ENCODE measurements at places on chromosomes 5 and 9.

GRCh38 chr5:117776977-117777376 lies 1202.4 kb upstream of the SEMA6A start:
- no peak for DNase-seq

DNA sequence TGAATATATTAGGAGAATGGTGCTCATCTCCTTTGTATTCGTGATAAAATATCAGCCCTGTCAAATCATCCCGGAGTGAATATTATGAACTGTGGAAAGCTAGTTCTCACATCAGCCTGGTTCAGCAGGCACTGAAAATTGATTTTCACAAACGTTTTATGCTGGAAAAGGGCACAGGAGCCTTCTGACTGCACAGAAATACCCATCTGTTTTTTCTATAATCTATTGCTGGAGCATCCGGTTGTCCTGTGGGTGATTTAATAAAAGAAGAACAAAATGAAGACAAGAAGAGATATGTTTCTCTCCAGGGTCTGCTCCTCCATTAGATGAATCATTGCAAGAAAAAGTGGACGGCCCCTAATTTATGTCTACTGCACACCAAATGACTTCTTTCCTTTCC lies 85.3 kb downstream of the PRLR start:
- no peak for DNase-seq

GRCh38 chr9:97990259-97990658 lies 7.1 kb downstream of the ANP32B start:
- DNase-seq: no peak

- DNase-seq: no peak
These were observed 29.7 kb downstream of the PITX1 start for GRCh38 chr5:135004376-135004775.

DNA sequence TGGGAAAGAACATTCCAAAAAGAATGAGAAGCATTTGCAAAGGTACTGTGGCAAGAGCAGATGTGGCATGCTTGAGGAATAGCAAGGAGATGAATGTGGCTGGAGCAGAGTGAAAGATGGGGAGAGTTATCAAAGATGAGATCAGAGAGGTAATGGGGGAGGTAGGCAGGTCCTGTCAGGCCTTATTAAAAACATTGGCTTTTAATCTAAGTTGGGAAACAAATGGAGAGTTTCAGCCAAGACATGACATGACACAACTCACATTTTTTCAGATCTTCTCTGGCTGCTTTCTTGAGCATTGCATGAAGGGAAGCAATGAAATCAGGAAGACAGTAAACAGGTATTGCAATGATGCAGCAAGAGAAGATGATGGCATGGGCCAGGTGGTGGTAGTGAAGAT lies 120.3 kb downstream of the MUSK start:
- DNase-seq: no peak

GRCh38 chr5:168137265-168137664 lies 154.2 kb upstream of the WWC1 start:
- DNase-seq: no peak

GRCh38 chr5:141567513-141568117 lies 51.2 kb downstream of the DIAPH1 start:
- no peak for DNase-seq

DNA sequence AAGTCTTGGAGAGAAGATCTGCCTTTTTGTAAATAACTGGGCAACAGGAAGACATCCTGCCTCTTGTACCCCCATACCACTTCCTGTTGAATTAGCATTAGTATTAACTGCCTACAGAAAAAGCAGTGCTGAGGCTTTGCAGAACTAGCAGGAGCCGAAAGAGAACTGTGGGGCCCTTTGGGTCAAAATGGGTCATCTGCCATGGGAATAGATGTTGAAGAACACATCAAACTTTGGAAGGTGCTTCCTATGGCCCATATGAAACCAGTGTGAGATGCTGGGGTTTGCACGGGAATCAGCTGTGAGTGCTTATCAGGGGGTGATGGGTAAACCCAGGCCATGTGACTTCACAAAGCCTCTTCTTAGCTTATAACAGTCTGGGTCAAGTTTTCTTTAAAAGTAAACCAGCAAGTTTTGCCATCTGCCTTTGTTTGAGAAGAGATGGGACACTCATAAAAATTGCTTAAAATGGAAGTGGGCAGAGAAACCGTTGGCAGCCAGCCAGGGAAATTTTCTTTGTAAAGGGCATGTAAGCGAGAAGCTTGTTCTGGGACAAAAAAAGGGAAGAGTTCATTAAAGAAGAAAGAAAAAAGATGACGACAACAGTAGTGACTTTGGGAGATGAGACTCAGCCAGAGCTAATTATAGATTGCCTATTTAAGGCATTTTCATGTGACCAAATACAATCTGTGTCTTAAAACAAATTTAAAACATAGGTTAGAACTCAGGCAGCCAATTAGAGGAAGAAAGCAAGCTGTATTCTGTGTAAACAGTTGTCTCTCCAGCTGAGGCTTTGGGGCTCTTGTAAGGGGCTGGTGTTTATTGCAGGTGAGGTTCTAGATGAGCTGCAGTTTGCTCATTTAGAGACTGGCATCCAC lies 4.4 kb downstream of the SLC25A25 start:
- peak; percentile 33 for DNase-seq

GRCh38 chr9:134210908-134211810 lies 46.8 kb upstream of the RNU6ATAC start:
- no peak for DNase-seq

GRCh38 chr5:66299463-66299862 lies 155.4 kb downstream of the SREK1 start:
- no peak for DNase-seq

DNA sequence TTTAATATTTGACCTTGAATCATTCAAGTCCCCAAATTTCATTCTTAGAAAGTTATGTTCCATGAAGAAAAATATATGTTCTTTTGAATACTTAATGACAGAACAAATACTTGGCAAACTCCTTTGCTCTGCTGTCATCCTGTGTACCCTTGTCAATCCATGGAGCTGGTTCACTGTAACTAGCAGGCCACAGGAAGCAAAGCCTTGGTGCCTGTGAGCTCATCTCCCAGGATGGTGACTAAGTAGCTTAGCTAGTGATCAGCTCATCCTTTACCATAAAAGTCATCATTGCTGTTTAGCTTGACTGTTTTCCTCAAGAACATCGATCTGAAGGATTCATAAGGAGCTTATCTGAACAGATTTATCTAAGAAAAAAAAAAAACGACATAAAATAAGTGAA lies 65.4 kb downstream of the WDR41 start:
- DNase-seq: no peak

DNA sequence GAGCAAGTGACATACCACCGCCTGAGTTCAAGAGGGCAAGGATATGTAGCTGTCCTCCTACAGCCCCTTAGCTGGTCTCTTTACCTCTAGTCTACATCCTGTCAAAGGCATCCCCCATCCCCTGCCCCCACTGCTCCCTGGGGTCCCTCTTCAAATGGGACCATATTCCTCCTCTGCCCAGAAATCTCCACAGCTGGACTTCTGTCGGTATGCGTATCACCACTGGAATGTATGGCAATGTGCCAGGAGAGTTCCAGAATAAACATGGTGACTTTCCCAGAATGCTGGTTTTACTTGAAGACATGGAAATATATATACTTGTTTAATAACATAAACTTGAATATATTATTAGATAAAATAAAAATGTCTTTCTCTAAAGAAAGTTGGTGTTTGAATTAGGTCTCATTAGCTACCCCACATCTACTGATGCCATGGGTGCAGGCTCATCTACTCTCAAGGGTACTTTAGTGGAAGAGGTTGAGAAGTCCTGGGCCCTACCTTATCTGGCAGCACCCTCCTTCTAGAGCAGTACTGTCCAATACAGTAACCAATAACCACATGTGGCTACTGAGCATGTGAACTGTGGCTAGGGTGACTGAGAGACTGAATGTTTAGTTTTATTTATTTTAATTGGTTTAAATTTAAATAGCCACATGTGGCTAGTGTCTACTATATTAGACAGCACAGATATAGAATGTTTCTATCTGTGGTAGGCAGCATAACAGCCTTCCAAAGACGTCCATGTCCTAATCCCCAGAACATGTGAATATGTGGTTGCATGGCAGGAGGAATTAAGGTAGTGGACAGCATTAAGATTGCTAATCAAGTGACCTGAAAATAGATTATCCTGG lies 181.7 kb upstream of the SLC30A5 start:
- DNase-seq: no peak

DNA sequence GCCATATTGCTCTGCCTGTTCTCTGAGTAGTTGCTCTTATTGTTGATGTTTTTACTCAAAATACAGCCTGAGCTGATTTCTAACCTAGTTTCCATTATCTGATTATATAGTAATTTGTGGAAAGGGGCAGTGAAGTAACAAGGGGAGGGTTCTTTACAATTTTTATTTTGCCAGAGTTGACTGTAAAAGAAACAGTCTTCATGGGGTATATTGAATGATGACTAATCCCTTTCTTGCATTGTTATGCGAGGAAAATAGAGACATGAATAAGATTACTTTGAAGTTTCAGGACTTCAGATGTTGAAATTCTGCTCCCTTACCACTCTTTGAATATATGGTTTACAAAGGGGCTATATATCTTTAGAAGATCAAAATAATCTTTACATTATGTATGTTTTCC lies 9.1 kb upstream of the LRRC70 start:
- DNase-seq: no peak

- DNase-seq: no peak
These were observed 106.0 kb downstream of the FRMD3 start for GRCh38 chr9:83432104-83432627.

DNA sequence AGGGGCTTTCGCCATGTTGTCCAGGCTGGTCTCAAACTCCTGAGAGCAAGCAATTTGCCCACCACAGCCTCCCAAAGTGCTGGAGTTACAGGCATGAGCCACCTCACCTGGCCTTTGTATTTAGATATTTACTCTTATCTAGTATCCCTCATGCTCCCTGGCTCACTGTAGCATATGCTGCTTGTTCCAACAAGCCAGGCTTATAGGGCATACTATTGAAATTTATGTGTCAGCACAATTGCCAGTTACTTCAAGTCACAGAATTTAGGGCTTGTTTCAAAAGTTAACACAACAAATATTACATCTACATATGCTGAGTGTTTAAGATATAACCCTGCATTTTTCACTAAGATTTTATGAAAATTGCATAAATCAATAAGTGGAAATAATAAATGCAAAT lies 469.2 kb upstream of the ZNF608 start:
- DNase-seq: no peak

DNA sequence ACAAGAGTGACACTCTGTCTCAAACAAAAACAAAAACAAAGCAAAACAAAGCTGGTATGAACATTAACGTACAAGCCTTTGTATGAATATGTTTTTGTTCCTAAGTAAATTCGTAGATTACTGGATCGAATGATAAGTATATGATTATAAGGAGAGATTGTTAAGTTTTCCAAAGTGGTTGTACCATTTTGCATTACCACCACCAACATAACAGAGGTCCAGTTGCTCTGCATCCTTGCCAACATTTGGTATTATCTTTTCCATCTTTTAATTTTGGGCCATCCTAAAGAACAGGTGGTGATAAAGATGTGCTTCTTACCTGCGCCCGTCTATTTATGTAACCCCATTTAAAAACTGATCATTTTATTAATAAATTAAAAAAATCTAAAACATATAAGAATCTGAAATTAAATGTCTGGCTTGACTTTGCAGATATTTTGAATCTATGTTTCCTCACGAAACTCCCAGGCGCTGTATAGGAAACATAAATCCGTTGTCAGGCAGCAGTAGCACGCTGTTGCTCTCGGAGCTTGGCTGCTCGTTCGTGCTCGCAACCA lies 593 bp upstream of the NAA35 start:
- no peak for DNase-seq

DNA sequence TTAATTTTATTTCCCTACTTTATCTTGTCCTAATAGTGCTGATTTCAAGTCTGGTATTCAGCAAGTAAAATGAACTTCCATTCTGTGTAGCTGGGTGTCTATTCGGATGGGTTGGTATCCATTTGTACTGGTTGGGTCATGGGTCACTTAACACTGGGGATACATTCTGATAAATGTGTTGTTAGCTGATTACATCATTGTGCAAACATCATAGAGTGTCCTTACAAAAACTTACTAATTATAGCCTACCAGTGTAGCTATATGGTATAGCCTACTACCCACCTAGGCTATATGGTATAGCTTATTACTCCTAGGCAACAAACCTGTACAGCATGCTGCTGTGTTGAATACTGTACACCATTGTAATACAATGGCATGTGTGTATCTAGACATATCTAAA lies 1373.7 kb upstream of the DMAC1 start:
- no peak for DNase-seq

- no peak for DNase-seq
These were observed 23.2 kb downstream of the MAMDC2 start for GRCh38 chr9:70066874-70067273.

- DNase-seq: no peak
These were observed 28.5 kb upstream of the TNFSF15 start for GRCh38 chr9:114834386-114834785.

DNA sequence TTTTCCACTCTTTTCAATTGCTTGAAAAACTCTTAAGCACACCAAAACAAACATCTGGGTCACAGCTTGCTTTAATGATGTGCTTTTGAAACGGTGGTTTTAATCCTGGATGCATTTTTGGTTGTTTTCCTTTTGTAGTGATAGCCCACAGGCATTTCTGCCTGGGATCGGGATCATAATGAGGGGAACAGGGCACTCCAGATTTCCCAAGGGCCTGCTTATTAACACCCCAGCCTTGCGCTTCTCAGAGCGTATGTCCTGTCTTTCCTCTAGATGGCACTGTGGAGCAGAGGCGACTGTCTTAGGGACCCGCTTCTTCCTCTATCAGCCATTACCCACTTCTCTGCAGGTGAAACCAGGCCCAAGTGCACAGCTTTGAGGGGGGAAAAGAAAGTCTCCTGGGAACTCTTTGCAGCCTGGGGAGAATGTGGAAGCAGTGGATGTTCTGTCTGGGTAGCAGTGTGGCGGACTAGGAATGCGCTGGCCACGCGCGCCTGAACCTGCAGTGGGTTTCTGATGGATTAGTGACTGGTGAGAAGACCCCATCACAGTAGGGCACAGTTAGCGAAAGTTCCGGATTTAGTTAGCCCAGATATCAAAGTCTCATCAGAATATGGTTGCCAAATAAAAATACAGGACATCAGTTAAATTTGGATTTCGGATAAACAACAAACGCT lies 190.1 kb downstream of the GNA14 start:
- peak; percentile 27 for DNase-seq

- no peak for DNase-seq
These were observed 78.3 kb upstream of the SSBP2 start for GRCh38 chr5:81829242-81829641.

GRCh38 chr9:99565203-99565602 lies 256.5 kb upstream of the NR4A3 start:
- no peak for DNase-seq

Data from stimulated activated CD4-positive, alpha-beta T cell treated with anti-CD3 and anti-CD28 coated beads, Interleukin-1b, Interleukin-23, amount 100 ng/mL, for 1 hour (primary cell).